ENCODE measurements at places on chromosomes 7 and 10.

DNA sequence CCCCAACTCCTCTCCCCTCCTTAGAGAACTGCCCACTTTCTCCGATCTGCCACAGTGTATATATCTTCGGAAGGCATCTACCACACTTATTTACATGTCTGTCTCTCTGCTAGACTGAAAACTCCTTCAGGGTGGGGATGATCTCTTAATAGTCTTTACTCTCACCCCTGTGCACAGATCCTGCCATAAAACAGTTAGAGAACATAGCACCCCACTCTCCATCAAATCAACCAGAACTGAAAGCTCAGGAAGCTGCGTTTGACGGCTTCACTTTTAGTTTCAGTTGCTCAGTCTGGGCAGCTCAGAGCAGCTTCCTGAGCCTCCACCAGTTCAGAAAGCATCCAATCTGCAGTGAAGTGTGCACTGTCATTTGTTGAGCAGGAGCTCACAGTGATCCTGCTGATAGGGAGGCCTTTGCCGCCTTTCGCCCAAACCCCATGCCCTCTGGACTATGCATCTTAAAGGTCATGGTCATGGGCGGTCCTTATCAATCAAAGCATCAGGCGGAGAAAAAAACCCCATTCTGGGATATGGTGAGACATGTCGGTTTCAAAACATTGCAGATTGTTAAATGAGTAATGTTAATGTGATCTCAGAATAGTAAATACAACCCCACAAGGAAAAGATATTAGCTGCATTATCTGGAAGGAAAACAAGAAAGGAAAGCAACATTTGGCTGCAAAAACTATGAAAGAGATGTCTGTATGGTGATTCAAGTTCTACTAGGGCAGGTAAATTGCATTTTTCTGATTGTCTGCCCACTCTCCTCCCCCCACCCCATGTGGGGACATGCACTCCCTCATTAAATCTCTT is 167.1 kb upstream of the ADO start:
- ATAC-seq, result peak; percentile 32

GRCh38 chr10:100864036-100864885 is 48.5 kb upstream of the SLF2 start:
- ATAC-seq, result no peak

- ATAC-seq, result no peak
Observed at GRCh38 chr10:130545697-130546096, 409.5 kb downstream of the GLRX3 start.

GRCh38 chr7:8388257-8388625 is 45.2 kb upstream of the NXPH1 start:
- ATAC-seq, result no peak

- no peak for ATAC-seq
Observed at GRCh38 chr10:78619115-78619851, 449.5 kb upstream of the ZMIZ1 start.

- ATAC-seq, result no peak
Observed at GRCh38 chr10:11205030-11205772, 187.5 kb downstream of the CELF2 start.

DNA sequence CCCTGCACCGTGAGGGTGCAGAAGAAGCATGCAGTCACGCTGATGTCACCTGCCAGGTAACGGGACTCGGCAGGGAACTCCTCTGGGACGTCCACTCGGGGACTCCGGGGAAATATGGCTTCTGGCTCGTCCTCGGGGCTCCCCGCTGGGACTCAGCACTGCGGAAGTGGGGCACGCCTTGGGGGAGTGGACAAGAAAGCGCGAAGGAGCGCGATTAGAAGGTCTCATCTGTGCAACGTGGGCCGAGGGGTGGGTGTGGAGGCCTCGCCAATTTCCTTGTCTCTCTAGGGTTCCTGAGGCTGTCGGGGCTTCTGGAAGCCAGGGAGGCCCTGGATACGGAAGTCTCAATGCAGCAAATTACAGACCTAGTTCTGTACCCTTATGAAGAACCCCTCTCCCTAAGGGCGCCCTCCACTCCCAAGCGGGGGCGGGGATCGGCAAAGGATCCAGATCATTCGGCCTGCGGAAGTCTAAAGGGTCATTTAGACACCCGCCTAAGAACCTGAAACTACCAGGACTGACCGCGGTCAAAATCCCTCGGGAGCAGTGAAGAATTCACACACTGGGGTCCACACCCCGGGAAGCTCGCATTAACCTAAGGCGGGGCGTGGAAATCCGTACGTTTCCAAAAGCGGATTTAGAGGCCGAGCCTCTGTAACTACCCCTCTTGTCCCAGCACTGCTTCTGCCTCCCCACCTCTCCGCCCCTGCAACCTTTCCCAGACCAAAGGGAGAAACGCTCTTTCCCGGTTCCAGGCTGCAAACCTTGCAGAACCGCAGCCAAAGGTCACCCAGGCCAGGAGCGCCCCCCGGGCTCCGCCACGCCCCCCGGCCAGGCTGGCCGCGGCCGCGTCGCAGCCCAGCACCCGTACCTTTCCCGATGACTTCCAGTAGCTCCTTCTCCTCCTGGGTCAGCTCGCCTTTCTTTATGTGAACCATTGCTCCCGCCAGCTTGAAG is 640 bp downstream of the ANKMY2 start:
- ATAC-seq, result peak; percentile 40

DNA sequence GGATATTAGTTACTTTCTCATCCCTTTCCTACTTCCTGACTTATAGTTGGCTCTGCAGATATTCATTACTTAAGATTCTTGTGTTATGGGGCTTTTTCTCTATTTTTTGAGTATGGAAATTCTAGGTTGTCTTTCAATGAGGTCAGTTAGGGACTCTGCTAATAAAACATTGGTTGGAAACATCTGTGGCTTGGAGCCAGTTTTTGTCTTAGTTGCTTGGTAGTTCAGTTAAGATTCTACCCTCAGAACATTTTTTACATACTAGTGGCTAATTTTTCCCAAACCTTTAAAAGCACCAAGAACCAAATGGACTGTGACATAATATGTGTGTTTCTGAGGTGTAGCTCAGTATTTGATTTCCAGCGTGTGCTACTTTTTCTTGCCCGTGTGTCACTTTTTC is 305.6 kb upstream of the FZD1 start:
- no peak for ATAC-seq

- ATAC-seq, result no peak
Observed at GRCh38 chr7:92832534-92833023, 3.8 kb downstream of the CDK6 start.

DNA sequence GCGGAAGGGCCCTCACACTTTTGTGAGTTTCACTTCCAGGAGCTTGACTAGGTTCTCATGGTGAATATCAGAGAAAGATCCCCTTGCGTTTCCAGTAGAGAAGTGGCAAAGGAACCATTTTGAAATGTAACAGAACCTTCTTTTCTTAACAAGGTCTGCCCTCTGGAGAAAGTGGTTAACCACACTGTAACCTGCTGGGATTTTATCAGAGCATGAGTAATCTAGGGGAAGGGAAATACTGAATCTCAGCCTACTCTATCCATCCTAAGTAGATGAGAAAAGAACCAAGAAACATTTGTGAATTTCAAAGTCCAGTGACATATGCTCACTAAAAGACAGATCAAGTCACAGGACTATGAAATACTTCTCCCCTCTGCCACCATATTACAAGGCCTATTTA is 235.5 kb downstream of the ZEB1 start:
- no peak for ATAC-seq

GRCh38 chr10:88866454-88866853 is 13.6 kb upstream of the STAMBPL1 start:
- no peak for ATAC-seq

- ATAC-seq, result peak; percentile 82
Observed at GRCh38 chr7:77331938-77332695, 84.0 kb downstream of the GSAP start.

DNA sequence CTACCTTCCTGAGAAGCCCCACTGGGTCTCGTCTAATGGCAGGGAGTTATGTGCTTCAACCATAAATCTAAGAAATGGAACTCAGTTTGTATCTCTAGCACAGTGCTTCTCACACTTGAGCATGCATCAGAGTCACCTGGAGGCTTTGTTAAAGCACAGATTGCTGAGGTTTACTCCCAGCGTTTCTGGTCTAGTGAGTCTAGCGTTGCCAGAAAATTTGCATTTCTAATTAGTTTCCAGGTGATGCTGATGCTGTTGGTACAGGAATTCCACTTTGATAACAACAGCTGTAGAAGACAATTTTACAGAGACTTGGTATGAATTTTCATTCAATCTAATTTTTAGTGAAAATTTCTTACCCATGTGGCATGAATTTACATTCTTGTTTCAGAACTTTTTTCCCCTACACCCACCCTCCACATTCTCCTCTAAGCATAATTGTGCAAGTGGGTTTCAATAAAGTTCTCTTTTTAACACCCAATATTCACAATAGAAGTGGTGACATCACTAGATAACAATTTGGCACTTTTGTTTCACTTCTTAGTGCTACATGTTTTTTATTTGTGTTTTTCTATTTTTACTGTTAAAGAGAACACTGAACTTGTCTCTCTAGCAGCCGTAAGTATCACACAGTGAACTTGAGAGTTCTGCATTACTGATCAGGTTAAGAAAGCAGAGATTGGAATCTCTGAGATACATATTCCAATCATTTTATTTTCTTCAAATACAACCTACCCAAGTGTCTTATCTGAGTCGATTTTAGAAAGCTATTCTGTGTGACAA is 48.4 kb upstream of the BET1 start:
- no peak for ATAC-seq

DNA sequence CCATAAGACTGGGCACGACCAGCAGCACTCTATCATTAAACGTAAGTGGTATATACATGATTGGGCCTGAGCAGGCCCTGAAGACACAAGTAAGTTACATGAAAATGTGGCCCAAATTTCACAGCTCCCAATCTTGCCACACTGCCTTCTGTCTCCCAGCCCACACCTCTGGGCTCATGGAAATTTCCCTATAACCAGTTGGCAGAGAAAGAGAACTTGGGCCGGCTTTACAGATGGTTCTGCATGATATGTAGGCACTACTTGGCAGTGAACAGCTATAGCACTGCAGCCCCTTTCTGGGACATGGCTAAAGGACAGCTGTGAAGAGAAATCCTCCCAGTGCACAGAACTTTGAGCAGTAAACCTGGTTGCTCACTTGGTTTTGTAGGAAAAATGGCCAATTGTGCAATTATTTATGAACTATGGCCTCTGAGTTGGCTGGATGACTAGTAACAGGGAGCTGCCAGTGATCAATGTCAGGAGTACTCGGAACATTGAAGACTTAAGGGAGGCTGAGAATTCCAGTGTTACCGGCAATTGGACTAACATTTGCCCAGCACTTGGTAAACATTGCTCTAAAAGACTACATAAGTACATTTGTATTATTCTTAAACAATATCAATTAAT is 1006.6 kb upstream of the LRRN3 start:
- ATAC-seq, result no peak

- ATAC-seq, result no peak
Observed at GRCh38 chr7:28725045-28725642, 233.0 kb downstream of the TRIL start.

DNA sequence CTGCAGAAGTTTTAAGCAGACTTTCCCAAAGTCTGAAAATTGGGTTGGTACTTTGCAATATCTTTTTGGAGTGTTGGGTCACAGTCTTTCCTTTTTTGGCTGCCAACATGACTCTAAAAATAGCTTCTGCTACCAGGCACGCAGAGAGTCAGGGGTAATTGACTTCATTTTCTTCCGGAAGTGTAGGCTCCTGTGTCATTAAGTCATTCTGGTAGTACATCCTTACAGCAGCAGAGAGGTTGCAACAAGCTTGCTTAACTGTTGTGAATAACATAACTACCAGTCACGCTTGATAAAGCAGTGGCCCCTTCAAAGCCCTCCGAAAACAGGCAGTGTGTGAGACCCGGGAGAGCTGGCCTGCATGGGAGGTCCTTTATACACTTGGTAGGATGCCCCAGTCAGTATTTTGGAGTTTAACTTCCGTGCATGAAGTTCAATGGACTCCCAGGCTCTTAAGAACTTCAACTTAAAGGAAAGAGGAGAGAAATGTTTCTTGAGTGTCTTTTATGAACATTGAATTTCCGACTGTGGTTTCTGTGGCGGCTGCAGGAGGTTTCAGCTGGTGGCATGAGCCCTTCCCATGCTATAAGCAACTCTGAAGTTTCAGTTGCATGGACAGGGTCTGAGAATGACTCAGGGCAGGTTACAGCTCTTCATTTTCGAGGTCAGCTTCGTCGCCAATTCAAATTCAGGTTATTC is 310.7 kb downstream of the GALNT17 start:
- ATAC-seq, result no peak

- ATAC-seq, result no peak
Observed at GRCh38 chr7:96359876-96360275, 38.0 kb upstream of the SLC25A13 start.

DNA sequence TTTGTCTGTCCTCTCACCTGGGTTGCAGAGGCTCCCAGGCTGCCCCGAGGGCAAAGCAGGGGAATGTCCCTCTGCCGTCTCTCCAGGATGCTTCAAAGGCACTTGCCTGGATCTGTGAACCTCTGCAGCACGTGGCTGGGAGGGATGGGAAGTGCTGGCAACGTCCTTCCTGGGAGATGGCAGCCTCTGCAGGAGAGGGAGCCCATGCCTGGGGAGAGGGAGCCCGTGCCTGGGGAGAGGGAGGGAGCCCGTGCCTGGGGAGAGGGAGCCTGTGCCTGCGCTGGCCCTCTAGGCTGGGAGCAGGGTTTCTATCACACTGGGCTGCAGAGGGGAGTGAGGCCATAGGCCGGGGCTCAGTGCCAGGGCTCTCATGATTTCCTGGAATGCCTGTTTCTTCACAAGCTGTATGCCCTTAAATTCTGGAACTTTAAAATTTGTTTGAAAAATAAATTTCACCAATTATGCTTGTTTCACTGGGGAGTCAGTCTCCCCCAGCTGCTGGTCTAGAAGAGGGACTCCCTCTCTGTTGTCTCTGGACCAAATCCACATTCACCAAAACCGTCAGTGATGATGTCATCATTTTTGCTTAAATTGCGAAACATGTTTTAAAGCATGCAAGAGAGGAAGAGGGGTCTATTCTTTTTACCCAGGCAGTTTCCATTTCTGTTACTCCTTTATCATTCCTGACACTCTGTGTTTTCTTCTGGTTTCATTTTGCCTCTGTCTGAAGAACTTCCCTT is 135.7 kb downstream of the DNAJB6 start:
- ATAC-seq, result no peak

GRCh38 chr10:50369931-50370330 is 118.6 kb upstream of the ASAH2 start:
- ATAC-seq, result no peak

- no peak for ATAC-seq
Observed at GRCh38 chr7:87886875-87887274, 10.6 kb downstream of the DBF4 start.

- no peak for ATAC-seq
Observed at GRCh38 chr10:48456361-48456804, 148.5 kb downstream of the ARHGAP22 start.
